NCI-H1930 (cell line): ENCODE measurements at places on chromosomes 6 and 20.

GRCh38 chr20:45039475-45039820 lies 61.5 kb downstream of the KCNS1 start:
- DNase-seq, result no peak

DNA sequence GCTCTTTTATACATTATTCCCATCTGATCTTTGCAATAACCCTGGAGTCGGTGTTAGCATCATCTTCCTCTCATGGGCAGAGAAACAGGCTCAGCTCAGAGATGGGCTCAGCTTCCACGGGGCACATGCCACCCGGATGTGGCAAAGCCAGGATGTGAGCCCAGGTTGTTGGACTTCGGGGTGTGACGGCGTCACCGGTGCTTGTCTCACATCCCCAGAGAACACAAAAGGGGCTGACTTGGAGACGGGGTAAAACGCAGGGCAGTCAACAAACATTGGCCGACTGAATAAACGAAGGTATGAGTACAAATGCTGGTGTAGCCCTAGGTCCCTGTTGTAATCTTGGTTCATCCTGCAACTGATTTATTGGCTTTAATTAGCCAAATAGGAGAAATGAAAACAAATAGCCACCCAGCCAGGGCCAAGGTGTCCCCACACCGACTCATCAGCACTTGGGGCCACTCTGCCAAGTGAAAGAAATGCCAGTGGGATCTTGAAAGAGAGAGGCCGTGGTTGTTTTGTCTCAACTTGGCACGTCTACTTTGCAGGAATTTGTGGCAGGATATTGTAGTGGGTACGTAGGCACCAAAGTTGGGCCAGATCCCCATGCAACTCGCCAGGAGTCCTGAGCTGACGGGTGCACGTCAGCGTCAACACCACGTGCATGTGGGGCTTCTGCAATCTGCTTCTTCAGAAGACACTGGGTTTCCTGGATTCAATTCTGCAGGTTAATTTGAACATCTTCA lies 42.8 kb downstream of the APCDD1L start:
- DNase-seq, result no peak

- DNase-seq, result no peak
Measured at GRCh38 chr6:17096096-17096495, 5.8 kb upstream of the STMND1 start.

DNA sequence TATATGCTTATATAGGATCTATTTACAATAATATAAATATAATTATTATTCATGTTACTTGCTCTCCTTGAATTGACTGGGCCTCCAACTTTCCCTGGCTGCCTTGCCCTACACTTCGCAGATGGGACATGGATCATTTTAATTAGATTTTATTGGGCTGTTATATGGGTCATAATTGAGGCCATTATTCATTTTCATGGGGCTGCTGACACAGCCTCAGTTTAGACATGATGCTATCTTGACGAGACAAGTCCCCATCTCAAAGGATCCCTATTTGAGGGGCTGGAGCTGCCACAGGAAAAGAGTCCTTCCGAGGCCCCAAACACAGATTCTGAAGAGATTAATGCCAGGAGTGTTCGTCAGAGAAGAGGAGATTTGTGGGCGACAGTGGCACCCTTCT lies 170.4 kb downstream of the DHX35 start:
- no peak for DNase-seq

GRCh38 chr6:110048221-110048875 lies 70.2 kb downstream of the GPR6 start:
- no peak for DNase-seq

DNA sequence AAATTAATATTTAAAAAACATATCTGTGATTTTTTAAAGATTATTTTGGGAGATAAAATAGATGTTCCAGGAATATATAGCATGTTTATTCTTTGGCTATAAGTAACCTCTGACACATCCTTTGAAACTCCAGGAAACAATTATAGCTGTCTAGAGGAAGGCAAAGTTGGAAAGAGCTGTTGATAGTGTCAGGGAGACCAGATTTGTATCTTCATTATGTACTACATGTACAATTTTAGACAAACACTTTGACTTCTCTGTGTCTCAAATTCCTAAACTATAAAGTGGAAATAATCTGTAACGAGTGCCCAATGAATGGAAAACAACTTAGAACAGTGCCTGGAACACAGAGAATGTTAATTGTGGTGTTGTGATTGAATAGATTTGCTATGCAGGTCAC lies 25.6 kb upstream of the ADGRG6 start:
- DNase-seq, result no peak

- no peak for DNase-seq
Measured at GRCh38 chr20:33843050-33843449, 31.9 kb downstream of the CHMP4B start.

DNA sequence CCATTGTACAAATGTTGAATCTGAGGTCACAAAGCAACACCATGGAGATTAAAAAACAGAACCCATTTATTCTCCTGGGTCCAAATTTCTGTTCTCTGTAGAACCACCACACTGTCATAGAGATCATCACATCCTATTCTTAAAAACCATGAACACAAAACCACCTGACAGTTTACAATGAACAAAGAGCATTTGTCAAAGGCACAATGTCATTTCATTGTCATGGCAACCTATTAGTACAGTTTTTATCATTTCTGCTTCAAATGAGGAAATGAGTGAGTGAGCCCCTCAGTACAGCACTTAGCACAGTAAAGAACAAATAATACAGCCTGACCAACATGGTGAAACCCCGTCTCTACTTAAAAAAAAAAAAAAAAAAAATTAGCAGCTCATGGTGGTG lies 23.1 kb upstream of the LAMP5 start:
- DNase-seq, result no peak

DNA sequence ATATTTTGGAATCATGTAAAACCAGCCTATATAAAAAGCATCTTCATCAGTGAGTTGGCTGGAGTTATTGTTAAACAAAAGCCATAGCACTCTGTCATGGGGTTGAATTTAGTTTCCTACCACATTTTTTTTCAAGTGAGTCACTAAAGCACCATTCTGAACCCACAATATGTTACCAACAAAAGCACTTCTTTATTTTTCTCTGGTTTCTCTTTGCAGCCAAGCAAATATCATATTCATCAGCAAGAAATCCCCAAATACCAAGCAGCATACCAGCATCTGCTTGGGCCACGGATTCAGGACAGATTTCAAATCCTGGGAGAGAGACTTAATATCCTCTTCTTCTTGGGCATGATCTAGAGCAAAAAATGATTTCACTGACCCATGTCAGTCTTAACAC lies 441.4 kb downstream of the BCKDHB start:
- DNase-seq, result no peak

GRCh38 chr6:89073014-89073620 lies 7.4 kb upstream of the PNRC1 start:
- DNase-seq, result no peak

GRCh38 chr20:62975251-62975760 lies 22.8 kb downstream of the SLC17A9 start:
- no peak for DNase-seq

- no peak for DNase-seq
Measured at GRCh38 chr6:31888276-31889258, 8.9 kb downstream of the EHMT2 start.

- DNase-seq, result no peak
Measured at GRCh38 chr6:31768363-31769257, 6.2 kb downstream of the SAPCD1 start.

- no peak for DNase-seq
Measured at GRCh38 chr20:8621001-8621400, 447.9 kb upstream of the PLCB4 start.

GRCh38 chr20:19789009-19789408 lies 31.0 kb downstream of the RIN2 start:
- DNase-seq, result no peak

DNA sequence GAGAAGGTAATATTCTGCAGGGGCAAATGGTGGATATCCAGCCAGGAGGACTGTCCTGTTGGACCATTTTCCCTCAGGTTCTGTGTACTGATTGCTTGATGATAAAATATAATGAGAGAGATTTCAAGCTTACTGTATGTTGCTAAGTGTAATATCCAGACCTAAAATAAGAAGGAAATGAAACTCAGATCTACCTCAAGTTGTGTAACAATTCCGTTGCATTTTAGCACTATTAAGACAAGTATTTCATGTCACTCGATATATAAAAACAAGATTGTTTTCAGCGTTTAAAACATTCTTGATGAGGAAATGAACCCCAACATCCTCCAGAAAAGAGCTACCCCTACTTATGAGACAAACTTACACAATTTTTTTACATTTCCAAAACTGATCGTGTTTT lies 57.2 kb downstream of the RGS17 start:
- DNase-seq, result no peak

DNA sequence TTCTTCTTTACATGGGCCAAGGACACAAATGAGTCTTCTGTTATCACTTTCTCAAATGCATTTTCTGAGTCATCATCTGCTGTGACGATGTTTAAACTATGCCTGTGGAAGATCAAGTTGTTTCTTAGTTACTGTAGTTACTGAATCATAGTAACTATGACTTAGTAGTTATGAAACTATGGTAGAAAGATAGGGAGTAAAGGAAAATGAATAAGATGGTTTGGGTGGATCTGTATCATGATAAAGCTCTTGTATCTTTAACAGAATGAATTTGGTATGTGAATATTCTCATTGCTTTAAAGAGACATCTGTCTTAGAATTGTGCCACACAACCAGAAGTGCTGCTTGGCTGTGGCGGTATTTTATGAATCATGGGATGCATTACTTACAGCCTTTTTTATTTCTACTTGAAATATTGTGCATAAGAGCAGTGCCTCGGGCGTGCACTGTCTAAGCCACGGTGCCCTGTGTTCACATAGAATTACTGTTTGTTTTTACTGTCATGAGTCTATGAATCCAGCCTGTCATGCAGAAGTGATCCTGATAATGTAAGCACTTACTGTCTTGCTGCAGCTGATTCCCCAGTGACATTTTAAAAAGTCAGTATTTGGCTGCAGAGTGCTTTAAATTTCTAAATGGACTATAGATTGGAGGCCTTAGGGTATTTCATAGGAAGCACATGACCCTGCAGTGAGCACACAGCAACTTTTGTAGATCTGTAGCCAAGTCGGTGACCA lies 215.2 kb downstream of the TMEM242 start:
- no peak for DNase-seq

DNA sequence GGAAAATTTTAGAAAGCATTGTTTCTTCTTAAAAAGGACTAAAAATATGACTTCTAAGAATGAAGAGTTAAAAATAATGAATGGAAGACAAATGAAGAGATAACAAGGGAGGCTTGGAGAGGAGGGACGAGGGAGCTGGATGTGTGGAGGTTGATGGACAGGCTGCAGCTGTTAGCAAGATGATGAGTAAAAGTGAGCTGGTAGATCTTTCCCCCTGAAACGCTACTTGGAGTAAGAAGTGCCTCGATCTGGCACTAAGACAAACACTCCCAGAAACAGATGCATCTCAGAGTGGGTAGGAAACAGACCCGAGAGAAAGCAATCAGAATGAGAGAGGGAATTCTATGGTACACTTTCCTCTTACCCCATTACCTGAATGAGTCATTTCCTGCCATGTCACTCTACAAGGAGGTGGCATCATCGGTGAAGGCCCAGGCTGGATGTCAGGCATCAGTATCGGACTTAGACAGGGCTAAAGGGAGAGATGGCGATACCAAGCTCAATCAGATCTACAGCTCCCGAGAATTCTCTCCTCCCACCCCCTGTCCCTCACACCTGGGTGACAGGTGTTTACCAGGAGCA lies 154.1 kb upstream of the BMP2 start:
- no peak for DNase-seq

GRCh38 chr6:35484921-35485392 lies 11.9 kb downstream of the TEAD3 start:
- DNase-seq, result no peak

- DNase-seq, result no peak
Measured at GRCh38 chr20:4802527-4802926, 80.8 kb downstream of the PRND start.

- DNase-seq, result no peak
Measured at GRCh38 chr6:110484321-110484720, 7.9 kb upstream of the SLC22A16 start.

DNA sequence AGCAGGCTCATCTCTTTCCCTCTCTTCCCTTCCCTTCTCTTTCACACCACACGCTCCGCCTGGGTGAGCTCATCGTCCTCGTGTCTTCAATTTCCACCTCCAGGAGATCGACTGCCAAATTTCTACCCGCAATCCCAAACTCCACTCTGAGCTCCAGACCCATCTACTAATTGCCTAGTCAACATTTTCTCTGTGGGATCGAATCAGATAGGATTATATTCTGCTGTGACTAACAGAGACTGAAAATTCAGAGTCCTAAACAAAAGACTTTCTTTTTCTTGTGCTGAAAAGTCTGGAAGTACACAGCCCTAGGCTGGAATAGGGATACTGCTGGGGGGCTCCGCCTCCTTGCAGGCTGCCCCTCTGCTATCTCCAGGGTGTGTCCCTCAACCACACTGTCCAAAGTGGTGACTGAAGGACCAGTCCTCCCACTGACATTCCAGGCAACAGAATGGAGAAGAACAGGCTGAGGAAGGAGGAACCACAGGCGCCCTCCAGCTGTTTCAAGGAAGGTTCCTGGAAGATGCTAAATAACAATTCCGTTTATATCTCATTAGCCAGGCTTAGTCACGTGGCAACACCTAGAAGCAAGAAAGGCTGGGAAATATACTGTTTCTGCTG lies 5.0 kb upstream of the HSPA12B start:
- DNase-seq, result no peak

GRCh38 chr6:160996131-160996601 lies 4.6 kb downstream of the MAP3K4 start:
- no peak for DNase-seq

- DNase-seq, result no peak
Measured at GRCh38 chr20:48601798-48602197, 226.0 kb downstream of the PREX1 start.

DNA sequence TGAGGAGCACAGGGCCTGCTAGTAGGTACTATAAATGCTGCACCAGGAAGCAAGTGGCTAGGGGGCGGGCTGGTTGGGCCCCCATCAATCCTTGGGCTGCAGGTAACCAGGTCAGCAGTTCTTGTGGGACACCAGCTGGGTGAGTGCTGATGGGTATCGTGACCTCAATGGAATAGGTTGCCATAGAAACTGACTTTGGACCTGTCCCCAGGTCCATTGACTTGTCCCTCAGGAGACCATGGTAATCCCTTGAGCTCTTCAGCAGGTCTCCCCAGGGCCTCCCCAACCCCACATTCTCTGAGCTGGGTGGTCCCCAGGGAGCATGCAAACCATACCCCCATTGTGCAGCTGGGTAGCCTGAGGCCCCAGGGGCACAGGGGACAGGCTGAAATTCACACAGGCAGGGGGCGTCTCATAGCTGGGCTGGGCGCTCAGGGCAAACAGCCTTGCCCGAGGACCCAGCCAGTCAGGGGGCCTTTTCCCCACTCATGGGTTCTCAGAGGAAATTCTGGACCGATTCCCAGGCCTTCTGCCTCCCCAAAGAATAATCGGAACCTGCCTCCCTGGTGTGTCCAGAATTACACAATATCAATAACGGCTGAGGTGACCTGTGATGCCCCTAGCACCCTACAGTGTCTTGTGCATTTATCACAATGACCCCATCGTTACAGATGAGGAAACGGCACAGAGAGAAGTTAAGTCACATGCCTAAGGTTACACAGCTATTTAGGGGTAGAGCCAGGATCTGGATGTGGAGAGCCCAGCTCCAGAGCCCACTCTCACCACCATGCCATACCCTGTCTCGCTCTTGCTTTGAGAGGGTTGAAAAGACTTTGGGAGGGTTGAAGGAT lies 35.9 kb downstream of the SRC start:
- no peak for DNase-seq

GRCh38 chr20:46541229-46541935 lies 9.1 kb downstream of the OCSTAMP start:
- no peak for DNase-seq

- DNase-seq, result no peak
Measured at GRCh38 chr6:170116636-170117035, 174.2 kb downstream of the DLL1 start.
